D721Med (cell line): ENCODE measurements at places on chromosomes 6 and 20.

DNA sequence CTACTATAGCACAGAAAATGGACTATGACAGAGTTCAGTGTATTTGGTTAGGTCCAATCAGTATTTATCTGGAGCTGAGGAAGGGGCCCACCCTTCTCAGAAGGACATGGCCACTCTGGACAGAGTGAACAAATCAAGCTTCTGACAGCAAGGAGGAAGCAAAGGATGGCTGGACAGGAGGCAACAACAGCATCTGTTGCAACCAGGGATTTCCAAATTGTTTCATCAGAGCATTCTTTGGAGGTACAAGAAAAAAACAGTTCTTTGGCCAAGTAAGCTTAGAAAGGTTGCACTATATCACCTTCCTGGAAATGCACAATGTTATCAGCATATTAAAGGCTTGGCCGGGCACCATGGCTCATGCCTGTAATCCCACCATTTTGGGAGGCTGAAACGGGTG is 118.7 kb upstream of the SLC22A16 start:
- no peak for DNase-seq

DNA sequence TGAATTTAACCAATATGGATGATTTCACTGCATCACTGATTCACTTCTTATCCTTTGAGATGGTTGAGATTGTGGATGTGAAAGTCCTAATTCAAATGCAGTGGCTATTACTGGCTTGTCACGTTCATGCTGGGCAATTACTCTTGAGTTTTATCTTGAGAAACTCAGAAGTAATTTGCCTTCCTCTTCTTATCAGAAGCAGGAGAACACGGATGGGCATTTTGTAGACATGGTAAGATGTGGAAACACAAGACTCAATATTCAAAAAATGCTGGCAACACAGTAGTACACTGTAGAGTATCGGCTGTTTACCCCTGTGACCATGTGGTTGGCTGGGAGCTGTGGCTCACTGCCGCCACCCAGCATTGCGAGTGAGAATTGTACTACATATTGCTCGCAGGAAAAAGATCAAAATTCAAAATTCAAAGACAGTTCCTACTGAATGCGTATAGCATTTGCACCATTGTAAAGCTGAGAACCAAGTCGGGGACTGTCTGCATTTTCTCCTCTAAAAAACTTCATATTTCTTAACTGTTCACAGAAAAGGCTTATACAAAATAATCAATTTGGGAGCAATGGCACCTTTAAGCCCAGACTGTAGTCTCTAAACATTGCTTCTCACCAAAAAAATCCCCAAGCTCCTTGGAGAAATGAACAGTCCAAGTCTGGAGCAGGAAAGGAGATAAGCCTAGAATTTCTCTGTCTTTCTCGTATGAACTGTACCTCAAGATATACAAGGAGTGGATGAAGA is 61.9 kb upstream of the ELOVL5 start:
- no peak for DNase-seq

- DNase-seq: no peak
Measured at GRCh38 chr6:148379966-148380713, 37.5 kb downstream of the SASH1 start.

GRCh38 chr20:3786126-3786484 is 435 bp downstream of the CENPB start:
- no peak for DNase-seq

GRCh38 chr6:159913862-159914564 is 23.2 kb downstream of the MAS1 start:
- DNase-seq: no peak

- DNase-seq: no peak
Measured at GRCh38 chr6:24933266-24933665, 2.5 kb downstream of the RIPOR2 start.

- no peak for DNase-seq
Measured at GRCh38 chr20:19885939-19886660, 128.0 kb downstream of the RIN2 start.

- no peak for DNase-seq
Measured at GRCh38 chr6:112010328-112010727, 43.6 kb upstream of the CCN6 start.

- no peak for DNase-seq
Measured at GRCh38 chr6:80091506-80091905, 15.0 kb upstream of the BCKDHB start.

- no peak for DNase-seq
Measured at GRCh38 chr6:132361101-132361500, 40.2 kb downstream of the MOXD1 start.

- DNase-seq: no peak
Measured at GRCh38 chr6:62283796-62284411, 2.1 kb downstream of the KHDRBS2 start.

GRCh38 chr20:11158146-11158545 is 484.3 kb upstream of the JAG1 start:
- no peak for DNase-seq

DNA sequence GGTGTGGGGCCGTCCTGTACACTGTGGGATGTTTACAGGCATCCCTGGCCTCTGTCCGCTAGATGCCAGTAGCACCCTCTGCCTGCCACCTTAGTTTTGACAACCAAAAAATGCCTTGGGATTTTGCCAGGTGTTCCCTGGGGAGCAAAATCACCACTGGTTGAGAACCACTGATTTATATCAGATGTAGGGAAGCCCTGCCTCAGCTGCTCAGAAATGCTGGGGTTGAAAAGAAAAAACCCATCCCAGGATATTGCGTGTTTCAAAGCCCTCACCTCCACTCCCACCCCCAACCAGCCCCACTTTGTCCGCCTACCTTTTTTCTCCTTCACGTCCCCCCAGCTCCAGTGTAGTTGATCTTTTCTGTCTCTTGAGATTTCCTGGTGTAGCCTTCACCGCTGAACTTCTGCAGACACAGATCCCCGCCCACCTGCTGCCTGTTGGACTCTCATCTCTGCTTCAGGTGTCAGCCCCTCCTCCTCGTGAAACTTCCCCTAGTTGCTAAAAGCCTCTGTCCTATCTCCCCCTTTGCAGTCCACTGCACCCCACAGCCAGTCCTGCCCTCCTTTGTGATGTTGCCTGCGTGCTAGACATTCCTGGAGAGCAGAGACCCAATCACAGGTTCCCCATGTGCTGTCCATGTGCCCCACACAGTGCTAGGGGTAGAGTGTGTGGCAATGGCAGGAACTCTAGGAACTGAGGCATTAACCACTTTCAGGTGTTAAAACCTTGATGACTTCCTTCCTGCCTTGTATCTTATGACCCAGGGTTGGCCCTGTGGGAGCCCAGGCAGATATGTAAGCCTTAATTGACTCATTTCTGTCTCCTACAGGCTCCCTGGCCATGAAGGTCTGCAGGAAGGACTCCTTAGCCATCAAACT is 98.9 kb downstream of the TBC1D7 start:
- no peak for DNase-seq

GRCh38 chr20:5377484-5377883 is 60.7 kb upstream of the PROKR2 start:
- DNase-seq: no peak

DNA sequence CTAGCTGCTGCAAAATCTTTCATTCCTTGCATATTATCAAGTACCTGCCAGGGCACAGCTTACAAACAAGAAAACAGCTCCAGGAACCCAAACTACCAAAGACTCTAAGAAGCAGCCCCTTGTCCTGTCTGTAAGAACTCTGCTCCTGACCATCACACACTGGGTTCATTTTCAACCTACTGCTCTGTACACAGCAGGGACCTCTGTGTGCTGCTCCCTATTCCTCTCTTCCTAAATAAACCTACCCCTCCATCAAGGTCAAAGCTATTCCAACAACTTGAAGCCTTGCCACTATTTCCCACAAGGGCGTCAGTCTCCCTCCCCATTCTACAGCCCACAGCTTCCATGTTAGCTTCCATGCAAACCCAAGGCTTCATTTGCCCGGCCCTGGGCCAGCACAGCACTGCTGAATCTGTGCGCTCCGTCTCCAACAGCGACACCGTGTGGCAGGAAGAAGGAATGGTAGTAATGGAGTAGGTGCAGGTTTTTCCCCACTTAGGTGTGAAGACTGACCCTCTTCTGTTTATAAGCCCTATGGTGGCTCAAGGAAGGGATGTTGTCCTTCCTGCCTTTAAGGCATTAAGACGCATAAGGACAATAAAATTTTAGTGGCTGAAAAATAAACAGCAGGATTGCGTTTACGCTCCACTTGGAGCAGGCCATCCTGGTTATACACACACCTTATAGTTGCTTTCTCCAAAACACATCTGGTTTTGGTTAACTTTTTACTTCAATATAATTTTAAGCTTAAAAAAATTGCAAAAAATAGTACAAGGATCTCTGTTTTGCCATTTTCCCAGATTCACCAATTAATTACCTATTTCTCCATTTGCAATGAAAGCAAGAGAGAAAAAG is 115.2 kb upstream of the NXT1 start:
- no peak for DNase-seq

DNA sequence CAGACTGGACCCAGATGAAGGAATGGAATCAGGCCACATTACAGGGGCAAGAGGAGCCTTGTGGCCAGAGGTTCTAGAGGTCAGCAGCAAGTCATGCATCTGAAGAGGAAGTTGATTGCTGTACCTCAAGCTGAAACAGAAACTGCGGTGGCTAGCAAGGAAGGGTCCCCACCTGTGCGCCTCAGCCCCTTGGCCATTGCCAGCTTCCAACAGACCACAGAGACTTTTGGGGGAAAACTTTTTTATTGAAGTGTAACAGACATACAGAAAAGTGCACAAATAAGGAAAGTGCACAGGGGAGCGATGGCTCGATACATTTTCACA is 26.8 kb upstream of the SLC9A8 start:
- no peak for DNase-seq

- no peak for DNase-seq
Measured at GRCh38 chr20:434661-435419, 26.7 kb downstream of the RBCK1 start.

DNA sequence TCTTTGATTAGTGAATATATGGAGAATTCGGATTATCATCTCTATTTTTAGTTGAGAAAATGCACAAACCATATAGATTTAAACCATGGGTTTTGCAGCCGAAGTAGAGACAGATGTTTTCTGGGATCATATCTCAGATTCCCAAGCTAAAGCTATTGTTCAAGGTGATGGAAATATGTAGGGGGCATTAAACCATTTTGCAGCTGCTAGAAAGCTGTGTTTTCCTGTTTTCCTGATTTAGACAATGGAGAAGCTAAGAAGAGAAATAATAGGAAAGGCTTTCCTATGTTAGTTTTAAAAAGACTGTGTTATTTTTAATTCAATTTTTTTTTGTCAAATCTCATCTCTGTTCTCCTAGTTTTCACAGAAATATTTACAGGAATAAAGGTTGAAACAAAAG is 6.2 kb downstream of the CD93 start:
- DNase-seq: no peak

- no peak for DNase-seq
Measured at GRCh38 chr6:108779536-108780275, 68.5 kb upstream of the ARMC2 start.

- DNase-seq: no peak
Measured at GRCh38 chr6:25341923-25342619, 62.9 kb downstream of the CARMIL1 start.

GRCh38 chr6:16949716-16950115 is 152.1 kb upstream of the STMND1 start:
- DNase-seq: no peak

DNA sequence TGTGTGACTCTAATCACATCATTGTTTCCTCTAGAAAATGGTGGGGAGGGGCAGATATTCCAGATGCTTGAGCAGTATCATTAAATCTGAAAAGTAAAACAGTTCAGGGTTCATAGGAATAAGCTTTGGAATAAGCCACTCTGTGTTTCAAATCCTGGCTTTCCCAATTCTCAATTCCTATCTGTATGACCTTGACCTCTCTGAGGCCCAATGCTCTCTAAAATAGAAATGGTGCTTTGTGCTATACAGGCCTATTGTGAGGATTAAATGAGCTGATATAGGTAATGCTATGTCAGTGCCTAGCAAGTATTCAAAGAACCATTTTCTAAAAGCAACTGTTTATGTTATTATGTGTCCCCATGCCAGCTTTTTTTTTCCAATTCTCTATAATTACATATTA is 209.0 kb upstream of the PRSS16 start:
- DNase-seq: no peak

DNA sequence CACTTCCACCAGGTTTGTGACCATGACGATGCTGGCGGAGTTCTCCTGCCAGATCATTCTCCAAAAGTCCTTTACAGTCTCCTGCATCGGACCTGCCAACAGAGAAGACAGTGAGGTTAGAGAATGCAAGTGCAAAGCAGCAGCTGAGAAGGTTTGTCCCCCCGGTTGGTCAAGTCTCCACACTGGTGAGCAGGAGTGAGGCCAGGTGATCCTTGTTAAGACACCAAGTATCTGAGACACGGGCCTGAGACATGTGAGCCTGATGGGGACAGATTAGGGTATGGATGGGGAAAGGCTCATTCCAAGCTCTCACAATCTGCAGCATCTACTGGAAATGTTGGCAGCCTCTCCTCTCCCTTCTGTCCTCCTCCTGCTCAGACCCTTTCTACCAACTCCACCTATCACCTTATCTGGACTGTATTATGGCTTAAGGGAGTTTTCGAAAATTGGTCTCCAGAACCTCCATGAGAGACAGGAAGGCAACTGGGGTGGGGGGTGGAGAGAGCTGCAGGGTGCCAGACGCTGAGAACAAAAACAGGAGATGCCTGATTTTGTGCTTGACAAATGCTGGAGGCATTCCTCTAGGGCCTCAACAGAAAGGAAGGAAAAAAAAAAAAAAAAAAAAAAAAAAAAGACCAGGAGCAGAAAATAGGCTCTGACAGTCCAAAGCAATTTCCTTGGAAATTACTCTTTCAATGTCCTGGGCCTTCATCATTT is 500.4 kb upstream of the CHD6 start:
- no peak for DNase-seq

DNA sequence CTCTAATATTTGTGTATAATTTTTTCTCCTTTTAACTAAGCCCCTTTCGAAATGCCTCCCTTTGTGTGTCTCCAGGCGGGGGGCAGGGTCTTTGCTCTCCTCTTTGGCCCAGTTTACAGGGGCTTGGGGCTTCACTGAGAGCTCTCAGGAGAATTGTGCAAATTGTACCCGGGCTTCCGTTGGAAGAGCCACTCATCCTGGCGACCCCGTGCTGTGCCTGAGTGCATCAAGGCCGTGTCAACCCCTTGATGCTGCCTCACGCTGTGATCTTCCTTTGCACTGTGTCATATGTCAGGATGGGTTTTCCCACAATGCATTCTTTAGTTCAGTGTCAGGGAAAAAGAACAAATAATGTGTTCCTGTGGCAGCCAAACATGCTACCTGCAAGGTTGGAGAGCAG is 118.0 kb upstream of the POU3F2 start:
- DNase-seq: no peak

GRCh38 chr20:46558511-46558959 is 8.1 kb upstream of the OCSTAMP start:
- no peak for DNase-seq

GRCh38 chr20:32332614-32333013 is 25.5 kb upstream of the ASXL1 start:
- DNase-seq: no peak

GRCh38 chr6:118709859-118710350 is 58.5 kb upstream of the CEP85L start:
- no peak for DNase-seq

DNA sequence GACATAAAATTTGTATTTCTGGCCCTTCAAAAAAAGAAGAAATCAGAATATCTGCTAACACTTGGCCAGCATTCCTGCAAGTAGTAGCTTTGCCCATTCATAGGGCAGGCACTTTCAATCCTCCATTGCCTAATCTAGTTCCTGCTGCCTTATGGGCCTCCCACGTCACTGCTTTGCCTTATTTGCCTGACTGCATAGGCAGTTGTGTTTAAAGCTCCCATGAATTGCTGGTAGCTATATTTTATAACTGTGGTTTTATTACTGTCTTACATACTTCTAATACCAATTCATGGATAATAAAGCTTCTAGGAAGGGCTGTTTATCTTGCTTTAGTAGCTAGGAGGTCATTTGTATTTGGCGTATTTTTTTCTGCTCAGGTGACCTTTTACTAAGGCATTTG is 7.7 kb upstream of the SLC35A1 start:
- DNase-seq: no peak
